KBM-7 (cell line): ENCODE measurements at places on chromosomes 5 and 9.

DNA sequence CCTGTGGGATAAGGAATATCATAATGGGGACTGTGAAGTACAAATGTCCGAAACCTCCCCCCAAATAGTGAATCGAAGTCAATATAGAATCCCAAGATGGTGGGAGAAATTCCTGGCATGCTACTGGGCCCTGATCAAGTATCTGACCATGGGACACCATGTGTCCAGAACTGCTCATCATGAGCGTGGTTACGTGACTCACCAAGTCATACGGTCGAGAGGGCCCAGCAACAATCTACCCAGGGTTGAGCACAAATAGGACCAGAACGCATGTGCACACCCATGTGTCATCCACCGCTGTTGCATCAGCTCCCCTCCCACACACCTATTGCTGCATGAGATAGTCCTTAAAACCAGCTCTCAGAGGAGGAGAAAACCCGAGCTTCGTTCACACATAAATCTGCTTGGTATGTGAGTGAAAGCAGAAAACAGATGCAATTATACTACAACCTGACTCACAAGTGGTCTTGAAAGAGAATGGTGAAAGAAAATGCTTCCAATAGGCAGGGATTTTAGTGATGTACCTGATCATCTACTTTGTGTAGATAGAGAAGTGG lies 353.2 kb downstream of the CWC27 start:
- no peak for DNase-seq

GRCh38 chr9:13450723-13451122 lies 171.2 kb upstream of the MPDZ start:
- no peak for DNase-seq

- DNase-seq = peak; percentile 56
These were observed 483 bp downstream of the G3BP1 start for GRCh38 chr5:151772029-151772845.

DNA sequence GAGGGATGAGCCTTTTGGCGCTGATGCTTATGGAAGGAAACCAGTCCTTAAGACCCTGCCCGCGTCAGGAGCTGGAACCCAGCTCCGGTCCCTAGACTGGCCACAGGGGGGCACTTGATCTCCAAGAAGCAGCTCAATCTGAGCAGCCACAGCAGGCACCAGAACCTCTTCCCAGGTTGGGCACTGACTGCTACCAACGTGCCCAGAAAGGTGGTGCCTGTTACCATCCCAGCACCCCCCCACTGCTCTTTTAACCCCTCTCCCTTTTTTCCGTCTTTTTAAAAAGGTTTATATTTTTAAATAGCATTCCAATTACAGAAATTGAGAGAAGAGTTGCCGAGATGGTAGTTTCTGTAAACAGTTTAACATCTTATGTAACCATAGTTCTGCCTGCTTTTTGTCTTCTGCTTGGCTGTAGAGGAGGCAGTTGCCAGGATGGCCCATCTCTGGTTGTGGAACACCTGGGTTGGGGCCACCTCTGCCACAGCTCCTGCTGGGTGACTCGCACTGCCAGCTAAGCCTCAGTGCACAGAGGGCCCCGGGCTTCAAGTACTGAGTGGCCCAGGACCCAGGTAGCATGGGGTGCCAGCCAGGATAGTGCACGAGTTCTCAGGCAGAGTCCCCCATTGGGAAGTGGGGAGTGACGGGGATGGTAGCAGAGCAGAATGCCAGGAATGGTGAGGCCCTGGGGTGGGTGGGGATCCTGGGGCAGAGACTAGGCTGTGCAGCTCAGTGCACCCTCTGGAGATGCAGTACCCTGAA lies 62.8 kb downstream of the PFDN1 start:
- DNase-seq = peak; percentile 70

- peak; percentile 54 for DNase-seq
These were observed 1.4 kb downstream of the MLLT3 start for GRCh38 chr9:20620650-20621470.

DNA sequence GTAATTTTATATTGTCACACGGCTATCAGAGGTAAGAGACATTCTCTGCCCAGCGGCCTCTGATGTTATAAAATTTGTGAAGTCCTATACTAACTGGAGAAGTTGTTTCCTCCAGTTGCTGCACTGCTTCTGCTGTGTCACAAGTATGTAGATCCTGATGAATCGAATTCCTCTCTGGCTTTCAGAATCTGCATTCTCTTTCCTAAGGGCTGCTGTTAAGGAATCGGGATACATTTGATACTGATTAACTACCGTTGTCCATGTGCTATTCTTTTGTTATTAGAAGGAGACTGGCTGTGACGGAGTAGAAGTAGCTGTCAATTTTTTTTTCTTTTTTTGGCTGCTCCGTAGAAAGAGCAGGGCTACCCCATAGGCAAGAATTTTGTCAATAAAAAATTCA lies 81.7 kb upstream of the LRRC70 start:
- no peak for DNase-seq
